ENCODE measurements at places on chromosomes 5 and 9. TPM values are rescaled to one million over a fixed set of nuclear protein-coding genes. Genes with fewer than 3 reads are reported as not detected.

Gene CCNI2
- 0.25 TPM for total RNA-seq

Gene CATSPER3
- total RNA-seq = not detected

Gene ARID3C
- not detected for total RNA-seq

Gene BASP1
- 78.5 TPM for total RNA-seq

Gene TEX53
- total RNA-seq = not detected

Gene SVEP1
- not detected for total RNA-seq

Gene MGAT1
- total RNA-seq = 158 TPM

Gene PRRX2
- 0.20 TPM for total RNA-seq

Gene CTXN3
- not detected for total RNA-seq

Gene GHR
- total RNA-seq = 1.5 TPM

Gene DCTN3
- 162 TPM for total RNA-seq

Gene FOXD1
- 0.05 TPM for total RNA-seq

Gene ORM1
- total RNA-seq = not detected

Gene GPR150
- total RNA-seq = 1.9 TPM

Gene HMMR
- total RNA-seq = 43.2 TPM

Gene WNT8A
- total RNA-seq = not detected

Gene EIF4E1B
- total RNA-seq = not detected

Gene NXNL2
- total RNA-seq = not detected

Gene RUSC2
- total RNA-seq = 47.0 TPM

Gene PPP1R2B
- total RNA-seq = 0.07 TPM

Gene NUTM2F
- not detected for total RNA-seq

Gene TYRP1
- 0.34 TPM for total RNA-seq

Gene CDO1
- 0.15 TPM for total RNA-seq

Gene SPATA31A3
- total RNA-seq = not detected

Gene SLC25A48
- not detected for total RNA-seq

Gene C6
- total RNA-seq = not detected

Gene NR3C1
- total RNA-seq = 16.4 TPM

Gene TAF11L12
- total RNA-seq = not detected

Gene ZFP2
- total RNA-seq = 0.60 TPM

Gene ZDHHC11
- total RNA-seq = not detected

Gene PCDHB9
- total RNA-seq = 0.15 TPM

Gene CARD19
- 70.3 TPM for total RNA-seq

Gene PLPP7
- 5.6 TPM for total RNA-seq

Gene FOXD4L3
- total RNA-seq = not detected

Gene SPATA31D1
- not detected for total RNA-seq

Gene BAAT
- total RNA-seq = not detected

Gene BNC2
- 8.9 TPM for total RNA-seq

Gene SRA1
- 32.2 TPM for total RNA-seq

Gene TXN
- 387 TPM for total RNA-seq

Gene HAVCR2
- total RNA-seq = not detected

Gene TEK
- total RNA-seq = 79.5 TPM

Gene GCNT4
- 0.44 TPM for total RNA-seq

Gene IFNB1
- total RNA-seq = 0.13 TPM

Gene BRD9
- 41.3 TPM for total RNA-seq

Gene S1PR3
- total RNA-seq = 25.9 TPM

Gene RASEF
- total RNA-seq = under 0.01 TPM

Gene SPATA31E1
- not detected for total RNA-seq

Gene SUSD3
- 0.10 TPM for total RNA-seq

Gene PAEP
- total RNA-seq = not detected

Gene AK1
- total RNA-seq = 101 TPM

Gene CRHBP
- not detected for total RNA-seq

Gene ACOT12
- total RNA-seq = not detected

Gene RANBP17
- 2.9 TPM for total RNA-seq

Gene CDC23
- 31.1 TPM for total RNA-seq

Gene ERAP2
- 7.0 TPM for total RNA-seq

Gene OLFM1
- 4.7 TPM for total RNA-seq

Data from mammary microvascular endothelial cell (primary cell).